ENCODE measurements at places on chromosomes 13 and 19.

GRCh38 chr19:46741447-46741846, 4.4 kb upstream of the FKRP start:
- no peak for DNase-seq

DNA sequence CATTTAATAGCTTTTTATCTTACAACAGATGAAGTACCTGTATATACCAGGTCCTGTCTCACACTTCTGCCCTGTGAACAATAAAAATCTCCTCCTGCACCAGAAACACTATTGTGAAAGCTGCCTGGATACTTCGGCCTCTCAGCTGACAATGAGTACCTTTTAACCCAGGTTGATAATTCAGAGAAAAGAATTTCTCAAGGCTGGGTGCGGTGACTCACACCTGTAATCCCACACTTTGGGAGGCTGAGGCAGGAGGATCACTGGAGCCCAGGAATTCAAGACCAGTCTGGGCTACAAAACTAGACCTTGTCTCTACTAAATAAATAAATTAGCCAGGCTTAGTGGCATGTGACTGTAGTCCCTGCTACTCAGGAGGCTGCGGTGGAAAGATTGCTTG, 65.3 kb upstream of the TM9SF2 start:
- no peak for DNase-seq

DNA sequence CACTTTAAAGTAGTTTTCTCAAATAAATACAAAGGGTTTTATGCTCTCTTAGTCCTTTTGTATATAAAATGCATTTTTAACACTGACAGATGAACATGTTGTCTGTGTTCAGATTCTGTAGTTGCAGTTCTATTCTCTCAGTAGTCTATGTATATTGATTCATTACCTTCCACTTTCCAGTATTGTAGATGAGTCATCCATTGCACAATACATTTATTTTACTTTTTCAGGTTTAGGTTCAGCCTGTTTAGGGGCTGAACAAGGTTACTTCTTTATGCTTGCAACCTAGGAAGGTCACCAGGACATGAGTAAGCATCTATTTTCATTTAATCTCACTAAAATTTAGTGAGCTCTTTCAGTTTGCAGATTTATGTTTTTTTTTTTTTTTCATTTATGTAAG, 173.6 kb downstream of the NALCN start:
- no peak for DNase-seq

DNA sequence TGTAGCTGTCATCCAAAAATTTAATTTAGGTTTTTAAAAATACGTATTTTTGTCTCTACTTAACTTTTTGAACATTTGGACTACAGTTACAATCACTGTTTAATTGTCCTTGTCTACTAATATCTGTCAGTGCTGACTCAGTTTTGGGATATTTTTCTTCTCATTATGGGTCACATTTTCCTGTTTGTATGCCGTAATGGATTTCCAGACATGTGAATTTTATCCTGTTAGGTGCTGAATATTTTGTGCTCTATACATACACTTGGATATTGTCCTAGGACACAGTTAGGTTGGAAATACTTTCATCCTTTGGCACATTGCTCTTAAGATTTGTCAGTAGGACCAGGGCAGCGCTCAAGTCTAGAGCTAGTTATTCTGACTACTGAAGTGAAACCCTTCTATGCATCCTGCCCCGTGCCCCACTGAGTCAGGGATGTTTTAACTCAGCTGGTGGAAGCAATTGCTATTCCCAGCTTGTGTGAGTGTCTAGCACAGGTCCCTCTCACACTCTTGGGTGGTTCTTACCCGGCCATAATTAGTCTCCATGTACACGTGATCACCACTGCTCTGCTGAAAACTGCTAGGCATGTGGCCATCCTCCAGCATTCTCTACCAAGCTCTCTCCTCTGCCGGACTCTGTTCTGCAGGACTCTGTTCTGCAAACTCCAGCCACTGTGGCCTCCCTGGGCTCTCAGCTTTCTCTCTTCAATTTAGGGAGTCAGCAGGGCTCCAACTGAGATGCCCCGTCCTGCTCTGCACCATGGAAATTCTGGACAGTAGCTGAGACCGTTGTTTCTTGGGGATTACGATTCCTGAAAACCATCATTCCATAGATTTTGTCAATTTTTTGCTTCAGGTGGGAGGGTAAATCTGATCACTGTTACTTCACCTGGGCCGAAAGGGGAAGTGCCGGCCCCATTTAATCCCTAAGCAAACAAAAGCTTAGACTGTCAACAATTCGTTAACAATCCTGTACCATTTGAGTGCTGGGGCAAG, 11.1 kb downstream of the PROZ start:
- peak; percentile 19 for DNase-seq

GRCh38 chr13:48446464-48446863, 33.6 kb upstream of the LPAR6 start:
- DNase-seq, result no peak

- DNase-seq, result no peak
These were observed 32.8 kb downstream of the IGFL2 start for GRCh38 chr19:46180701-46181387.

- DNase-seq, result no peak
These were observed 51.8 kb upstream of the TPM4 start for GRCh38 chr19:16024266-16025107.

GRCh38 chr19:54600212-54600611, 6.8 kb downstream of the LILRA1 start:
- no peak for DNase-seq

DNA sequence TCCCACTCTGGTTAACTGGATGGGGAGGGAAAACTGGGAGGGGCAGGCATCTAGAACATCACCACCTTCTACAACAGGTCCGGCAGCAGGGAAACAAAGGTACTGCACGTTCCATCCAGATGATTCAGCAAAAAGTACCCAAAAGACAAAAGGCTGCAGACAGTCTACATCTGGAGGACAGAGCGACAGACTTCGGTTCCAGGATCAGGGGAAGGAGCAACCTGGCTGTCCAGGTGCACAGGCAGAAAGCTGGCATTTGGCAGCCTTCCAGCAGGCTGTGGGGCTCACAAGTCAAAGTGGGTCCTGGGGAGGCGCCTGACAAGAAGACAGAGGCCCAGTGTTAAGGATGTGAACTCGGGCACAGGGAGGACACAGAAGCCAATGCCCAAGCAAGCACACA, 202.9 kb downstream of the SUCLA2 start:
- DNase-seq, result no peak

DNA sequence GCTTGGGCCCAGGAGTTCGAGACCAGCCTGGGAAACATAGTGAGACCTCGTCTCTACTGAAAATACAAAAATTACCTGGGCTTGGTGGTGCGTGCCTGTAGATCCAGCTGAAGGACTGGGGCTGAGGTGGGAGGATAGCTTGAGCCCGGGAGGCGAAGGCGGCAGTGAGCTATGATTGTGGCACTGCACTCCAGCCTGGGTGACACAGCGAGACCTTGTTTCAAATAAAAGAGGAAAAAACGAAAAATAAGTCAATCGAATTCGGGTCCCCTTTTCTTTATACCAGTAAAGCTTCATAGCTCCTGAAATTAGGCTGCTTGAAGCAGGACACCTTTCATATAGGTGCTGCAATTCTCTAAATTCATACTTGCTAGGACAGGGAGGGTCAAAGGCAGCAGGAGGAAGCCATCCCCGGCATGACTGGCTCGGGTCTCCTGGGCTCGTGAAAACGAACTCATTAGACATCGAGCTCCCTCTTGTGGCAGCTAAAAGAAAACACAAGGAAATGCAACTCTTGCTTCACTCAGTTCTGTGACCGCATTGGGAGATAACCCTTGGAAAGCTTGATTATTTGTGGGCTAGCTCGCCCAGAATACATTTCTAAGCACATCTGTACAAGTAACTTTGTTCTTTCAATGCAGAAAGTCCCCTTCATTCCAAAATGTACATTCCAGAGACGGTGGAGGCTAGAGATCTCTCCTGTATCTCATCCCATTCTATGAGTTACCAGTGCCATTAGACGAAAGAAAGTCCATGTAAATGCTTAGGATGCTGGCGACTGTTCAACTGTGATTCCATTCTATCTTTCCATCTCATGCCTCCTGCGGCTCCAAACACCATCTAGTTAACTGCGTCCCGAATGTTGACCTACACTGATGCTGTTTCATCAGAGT, 16.8 kb downstream of the FPR2 start:
- peak; percentile 72 for DNase-seq

- DNase-seq, result no peak
These were observed 60.2 kb downstream of the PEX11G start for GRCh38 chr19:7428651-7429113.

DNA sequence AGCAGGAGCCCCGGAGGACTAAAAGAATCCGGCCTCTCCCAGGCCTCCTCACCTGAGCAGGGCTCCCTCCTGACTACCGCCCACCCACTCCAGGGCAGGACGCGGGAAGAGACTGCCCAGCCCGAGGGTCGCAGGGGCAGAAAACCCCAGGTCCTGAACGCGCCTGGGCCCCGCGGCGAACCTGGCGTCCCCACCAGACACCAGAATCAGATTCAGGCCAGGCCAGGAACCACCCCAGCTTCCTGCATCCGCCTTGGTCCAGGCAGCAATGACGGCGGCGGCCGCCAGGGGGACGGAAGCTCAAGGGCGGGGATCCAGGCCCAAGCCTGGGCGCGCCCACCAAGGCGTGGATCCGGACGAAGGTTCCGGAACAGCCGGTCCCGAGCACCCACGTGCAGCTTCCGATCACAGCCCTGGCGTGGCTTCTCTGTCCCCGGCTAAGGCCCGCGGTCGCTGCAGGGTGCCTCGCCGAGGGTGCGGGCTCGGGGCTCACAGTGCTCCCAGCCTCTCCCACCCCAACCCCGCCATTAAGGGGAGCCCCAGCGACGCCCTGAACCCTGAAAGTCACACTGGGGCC, 3.6 kb downstream of the LGALS7 start:
- DNase-seq, result peak; percentile 84

GRCh38 chr19:21130097-21130775, 11.6 kb upstream of the ZNF431 start:
- DNase-seq, result no peak

- DNase-seq, result no peak
These were observed 328.6 kb downstream of the TBC1D4 start for GRCh38 chr13:75153386-75153785.

- DNase-seq, result no peak
These were observed 259.5 kb downstream of the COL4A1 start for GRCh38 chr13:110047496-110047895.

- no peak for DNase-seq
These were observed 131.2 kb downstream of the RXFP2 start for GRCh38 chr13:31870511-31870910.

DNA sequence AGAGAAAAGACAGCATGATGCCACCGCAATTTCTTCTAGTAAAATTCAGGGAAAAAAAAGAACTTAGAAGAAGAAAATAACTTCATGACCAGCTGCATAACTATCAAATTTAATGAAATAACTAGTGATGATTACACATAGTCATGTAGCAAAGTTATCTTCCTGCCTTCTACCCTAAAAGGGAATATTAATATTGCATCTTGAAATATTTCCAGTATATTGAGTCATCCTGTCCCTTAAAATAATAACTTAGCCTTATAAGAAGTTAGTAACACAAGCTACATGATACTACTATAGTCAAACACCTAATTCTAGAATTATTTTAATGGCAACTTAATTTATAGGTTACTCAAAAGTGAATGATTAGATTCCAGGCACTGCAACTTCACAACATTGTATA, 289.2 kb downstream of the KLF12 start:
- DNase-seq, result no peak

DNA sequence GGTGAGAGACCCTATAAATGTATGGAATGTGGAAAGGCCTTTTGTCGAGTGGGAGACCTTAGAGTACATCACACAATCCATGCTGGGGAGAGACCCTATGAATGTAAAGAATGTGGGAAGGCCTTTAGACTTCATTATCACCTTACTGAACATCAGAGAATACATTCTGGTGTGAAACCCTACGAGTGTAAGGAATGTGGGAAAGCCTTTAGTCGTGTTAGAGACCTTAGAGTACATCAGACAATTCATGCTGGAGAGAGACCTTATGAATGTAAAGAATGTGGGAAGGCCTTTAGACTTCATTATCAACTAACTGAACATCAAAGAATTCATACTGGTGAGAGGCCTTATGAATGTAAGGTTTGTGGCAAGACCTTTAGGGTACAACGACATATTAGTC, 17.1 kb downstream of the ZNF546 start:
- no peak for DNase-seq

DNA sequence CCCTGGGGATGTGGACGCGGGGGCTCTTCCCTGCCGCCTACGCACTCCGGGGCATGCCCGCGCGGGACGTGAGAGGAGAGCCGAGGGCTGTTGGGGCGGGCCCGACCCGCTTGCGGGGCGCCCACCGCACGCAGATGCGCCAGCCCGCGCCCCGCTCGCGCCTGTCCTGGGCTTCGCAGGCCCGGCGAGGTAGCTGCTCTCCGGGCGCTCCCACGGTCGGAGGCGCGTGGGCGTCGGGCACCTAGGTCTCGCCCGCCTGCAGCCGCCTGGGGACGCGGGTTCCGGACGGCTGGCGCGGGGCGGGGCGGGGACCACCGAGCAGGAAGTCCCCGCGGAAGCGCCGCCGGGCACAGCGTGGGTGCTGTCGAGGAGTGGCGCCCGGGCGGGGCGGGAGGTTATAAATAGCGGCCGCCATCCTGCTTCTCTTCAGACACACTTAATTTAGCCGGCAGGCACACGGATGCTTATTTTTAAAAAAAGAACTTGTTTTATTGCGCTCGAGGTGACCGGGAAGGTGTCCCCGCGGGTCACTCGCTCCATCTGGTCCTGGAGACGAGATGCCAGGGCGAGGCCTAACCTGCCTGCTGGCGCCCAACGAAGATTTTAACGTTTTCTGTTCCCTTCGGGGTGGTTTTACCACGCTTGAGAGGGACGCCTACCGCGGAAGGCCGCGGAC, 561 bp upstream of the GJA3 start:
- peak; percentile 58 for DNase-seq

GRCh38 chr13:109331011-109331433, 455.4 kb downstream of the IRS2 start:
- DNase-seq, result no peak

GRCh38 chr13:67292886-67293285, 62.8 kb upstream of the PCDH9 start:
- DNase-seq, result no peak

- no peak for DNase-seq
These were observed 6.6 kb downstream of the NDUFB7 start for GRCh38 chr19:14565298-14565679.

DNA sequence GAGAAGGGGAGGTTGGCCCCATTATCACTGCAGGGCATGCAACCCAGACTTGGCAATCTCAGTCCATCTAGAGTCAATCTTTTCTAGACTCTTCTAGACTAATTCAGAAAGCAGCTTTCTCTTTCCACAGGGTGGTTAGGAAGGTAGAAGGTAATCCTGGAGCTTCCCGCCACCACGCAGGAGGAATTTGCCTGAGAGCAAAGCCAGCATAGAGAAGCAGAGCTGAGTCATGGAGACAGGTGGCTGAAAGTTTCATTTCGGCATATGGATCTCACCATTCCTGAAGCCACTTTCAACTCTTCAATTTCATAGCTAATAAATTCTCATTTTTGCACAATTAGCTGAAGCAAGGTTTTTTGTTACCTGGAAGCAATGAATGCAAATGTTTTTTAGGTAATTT, 29.0 kb upstream of the FFAR2 start:
- no peak for DNase-seq
